ENCODE measurements at places on chromosomes 7 and 10.
A peak's percentile ranks its signal among the peaks of the same experiment; 100 is the strongest.

GRCh38 chr10:76315240-76315639 lies 883.8 kb downstream of the LRMDA start:
- no peak for DNase-seq

DNA sequence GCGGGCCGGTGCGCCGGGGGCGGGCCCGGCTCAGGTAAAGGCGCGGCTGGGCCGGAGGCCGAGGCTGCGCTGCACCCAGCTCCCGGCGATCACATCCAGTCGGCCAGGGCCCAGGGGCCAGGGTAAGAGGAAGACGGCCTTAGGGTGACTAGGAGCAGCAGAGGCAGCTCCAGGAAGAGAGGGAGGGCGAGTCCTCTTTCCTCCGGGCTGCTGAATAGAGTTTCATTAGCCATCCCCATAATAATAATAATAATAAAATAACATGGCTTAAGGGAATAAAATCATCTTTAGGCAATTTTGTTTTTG lies 44.8 kb upstream of the CDK1 start:
- peak; percentile 24 for DNase-seq

DNA sequence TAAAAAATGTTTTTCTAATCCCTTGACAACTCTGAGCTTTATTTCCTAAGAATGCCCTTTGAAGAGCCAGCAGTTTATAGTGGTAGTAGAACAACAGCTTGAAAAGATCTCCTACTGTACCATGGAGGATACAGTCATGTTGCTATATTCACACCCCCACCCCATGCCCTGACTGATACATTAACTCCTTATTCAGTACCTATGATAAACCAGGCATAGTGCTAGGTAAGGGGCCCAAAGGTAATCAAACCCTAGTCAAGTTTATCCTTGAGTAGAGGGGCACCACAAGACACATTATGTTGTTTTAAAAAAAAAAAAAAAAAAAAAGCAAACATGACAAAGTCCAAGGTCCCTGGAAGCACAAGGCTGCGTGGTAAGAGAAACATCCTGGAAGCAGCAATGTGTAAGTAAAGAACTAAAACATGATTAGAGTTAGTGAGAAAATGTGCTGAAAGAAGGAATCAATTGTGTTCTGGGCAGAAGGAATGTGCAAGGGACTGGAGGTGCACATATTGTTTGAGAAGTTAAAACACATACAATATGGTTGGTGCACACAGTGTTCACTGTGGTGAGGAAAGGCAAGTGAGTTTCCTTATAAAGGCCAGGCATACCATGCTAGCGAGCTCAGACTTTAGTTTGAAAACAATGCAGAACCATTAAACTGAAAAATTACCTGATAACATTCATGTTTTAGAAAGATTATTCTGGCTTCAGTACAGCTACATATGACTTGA lies 51.2 kb downstream of the PDE1C start:
- DNase-seq: no peak

GRCh38 chr10:95394161-95394880 lies 103.5 kb upstream of the PDLIM1 start:
- no peak for DNase-seq

DNA sequence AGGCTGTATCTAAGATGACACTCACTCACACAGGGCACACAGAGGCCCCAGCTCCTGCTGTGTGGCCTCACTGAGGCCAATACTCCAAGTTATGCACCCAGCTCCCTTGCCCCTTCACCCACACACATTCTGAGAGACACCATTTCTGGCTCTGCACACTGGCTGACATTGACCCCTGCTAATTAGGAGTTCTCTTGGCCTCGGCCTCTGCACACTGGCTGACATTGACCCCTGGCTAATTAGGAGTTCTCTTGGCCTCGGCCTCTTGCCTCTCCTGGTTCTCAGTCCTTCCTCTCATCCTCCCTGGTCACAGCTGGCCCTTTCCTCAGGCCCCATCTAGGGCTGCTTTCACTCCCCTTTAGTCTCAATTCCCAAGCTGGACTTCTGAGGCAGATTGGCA lies 97.3 kb downstream of the GRID1 start:
- DNase-seq: no peak

DNA sequence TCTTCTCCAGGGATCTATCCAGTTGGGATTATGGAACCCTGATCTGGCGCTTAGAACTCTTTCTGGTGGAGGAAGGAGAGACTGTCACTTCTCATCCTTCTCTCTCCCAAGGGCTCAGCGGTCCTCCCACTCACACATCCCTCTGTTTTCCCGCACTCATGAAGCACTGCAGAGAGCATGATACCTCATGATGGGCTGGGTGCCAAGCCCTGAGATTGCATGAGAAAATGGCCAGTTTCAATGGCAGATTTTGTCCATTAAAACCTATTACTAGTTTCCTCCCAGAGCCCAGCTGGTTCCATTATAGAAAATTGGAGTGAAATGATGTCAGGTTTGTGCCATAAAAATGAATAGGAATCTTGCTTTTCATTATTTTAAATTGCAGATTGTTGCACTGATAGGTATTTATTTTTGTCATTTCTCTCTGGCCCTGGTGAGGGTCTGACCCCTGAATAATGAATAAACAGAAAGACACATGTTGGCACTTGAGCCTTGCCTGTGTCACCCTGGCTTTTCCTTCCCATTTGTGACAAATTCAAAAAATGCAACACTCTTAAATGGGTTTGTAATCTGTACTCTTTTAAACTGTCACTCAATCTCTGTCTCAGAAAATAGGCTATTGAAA lies 1151.1 kb downstream of the TYW1 start:
- peak; percentile 94 for DNase-seq

DNA sequence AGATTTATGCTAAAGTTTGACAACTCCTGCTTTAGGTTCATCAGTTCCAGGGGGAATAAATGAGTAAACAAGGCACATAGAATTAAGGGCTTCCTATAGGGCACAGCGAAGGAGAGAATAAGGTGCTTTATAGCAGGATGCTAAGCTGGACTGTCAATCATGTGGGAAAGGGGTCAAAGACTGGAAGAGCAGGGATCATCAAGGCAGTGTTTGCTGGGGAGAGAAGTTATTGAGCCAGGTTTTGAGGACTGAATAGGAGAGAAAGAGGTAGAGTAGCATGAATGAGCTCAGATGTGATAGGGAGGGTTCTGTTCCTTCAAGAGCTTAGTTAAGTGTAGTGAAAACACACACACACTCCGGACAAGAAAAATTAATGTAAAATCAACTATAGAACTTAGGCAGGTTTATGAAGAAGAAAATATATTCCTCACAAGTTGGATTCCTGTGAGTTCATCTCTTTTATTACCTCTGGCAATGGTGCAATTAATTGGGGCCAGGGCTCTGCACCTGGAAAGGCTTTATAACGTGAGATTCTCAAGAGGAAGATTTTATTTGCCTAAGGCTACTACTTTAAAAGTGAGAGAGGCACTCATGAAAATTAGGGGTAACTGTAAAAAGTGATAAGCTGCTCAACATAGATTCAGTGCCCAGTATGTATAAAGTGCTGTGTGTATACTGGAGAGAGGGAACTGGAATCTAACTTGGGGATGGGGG lies 222.4 kb downstream of the AUTS2 start:
- no peak for DNase-seq

DNA sequence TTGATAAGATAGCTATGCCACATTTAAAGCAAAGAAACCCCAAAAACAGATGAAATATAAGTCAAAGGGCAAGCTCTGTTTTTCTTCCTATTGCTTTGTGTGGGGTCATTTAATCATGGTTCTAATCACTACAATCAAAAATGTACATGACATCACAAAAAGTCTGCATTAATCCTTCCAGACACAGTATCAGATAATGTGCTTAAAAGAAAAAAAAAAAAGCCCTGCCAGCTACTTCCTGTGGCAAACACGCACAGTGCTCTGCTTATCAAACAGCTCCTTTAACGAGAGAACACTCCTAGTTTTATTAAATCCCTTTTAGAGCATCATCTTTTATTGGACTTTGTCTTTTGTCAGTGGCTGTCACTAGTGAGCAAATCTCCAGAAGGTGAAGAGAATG lies 1005.8 kb downstream of the GATA3 start:
- no peak for DNase-seq

Data from NCI-H748 treated with DMSO at 0.1 percent for 48 hours (cell line).